Fibroblast of lung (primary cell): ENCODE measurements at places on chromosomes 6 and 20.

DNA sequence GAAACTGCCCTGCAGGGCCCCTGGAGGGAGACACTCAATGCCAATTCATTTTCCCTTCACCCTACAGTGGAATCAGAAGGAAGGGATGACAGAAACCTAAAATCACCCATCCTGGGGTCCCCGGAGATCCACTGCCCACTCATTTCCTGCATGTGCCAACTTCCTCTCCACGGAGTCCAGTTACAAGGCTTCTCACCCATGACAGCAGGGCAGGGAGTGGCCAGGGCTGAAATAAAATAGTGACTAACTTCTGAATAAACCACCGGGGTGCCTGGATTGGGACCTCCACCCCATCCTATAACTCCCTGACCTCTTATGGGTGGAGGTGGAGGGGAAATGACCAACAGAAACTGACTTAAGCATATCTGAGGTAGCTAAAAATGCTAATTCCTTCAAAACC is 362.3 kb downstream of the MAFB start:
- DNase-seq = no peak

DNA sequence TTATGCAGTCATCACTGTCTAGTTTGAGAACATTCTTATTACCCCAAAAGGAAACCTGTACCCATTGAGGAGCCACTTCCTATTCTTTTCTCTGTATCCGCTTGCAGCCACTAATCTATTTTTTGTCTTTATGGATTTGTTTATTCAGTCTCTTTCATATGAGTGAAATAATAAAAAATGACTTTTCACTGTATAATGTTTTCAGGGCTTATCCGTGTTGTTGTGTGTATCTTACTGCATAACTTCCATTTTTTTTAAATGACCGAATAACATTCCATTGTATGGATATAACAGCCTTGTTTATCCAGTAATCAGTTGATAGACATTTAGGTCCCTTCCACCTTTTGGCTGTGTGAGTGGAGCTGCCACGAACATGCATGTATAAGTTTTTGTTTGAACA is 86.6 kb downstream of the ZFAND3 start:
- no peak for DNase-seq

DNA sequence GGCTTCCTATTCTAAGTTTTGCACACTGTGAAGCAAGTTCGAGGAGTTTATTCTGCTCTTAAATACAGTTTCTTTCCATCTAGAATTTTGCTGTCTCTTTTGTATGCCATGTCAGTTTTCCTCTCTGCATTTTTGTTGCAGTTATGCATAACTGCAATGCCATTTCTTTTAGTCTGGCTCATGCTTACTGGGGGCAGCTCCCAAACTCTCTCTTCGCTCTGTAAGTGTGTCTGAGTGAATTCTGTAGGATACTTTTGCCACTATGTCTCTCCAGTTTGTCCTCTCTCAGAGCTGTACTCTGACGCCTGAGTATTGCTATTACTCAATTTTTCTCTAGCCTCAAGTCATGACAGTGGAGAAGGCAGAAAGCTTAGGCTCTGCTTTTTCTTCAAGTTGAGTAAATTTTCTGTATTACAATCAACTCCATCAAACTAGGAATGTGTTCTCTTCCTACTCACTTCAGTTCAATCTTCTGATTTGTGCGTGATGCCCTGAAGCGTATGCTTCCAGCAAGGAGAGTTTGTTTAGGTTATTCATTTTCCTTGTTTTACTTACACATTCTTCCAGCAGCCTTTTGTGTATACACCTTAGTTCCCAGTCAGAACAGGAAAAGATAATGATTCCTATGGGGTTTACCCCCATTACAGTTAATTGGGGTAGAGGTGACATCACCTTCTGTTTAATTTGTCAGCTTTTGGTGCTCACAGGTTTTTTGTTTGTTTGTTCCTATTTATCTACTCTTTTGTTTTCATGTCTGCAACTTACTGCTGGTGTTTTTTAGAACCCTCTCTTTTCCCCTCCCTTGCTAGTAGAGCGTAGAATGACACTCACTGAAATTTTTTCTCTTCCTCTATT is 430.9 kb downstream of the BCKDHB start:
- DNase-seq = no peak

DNA sequence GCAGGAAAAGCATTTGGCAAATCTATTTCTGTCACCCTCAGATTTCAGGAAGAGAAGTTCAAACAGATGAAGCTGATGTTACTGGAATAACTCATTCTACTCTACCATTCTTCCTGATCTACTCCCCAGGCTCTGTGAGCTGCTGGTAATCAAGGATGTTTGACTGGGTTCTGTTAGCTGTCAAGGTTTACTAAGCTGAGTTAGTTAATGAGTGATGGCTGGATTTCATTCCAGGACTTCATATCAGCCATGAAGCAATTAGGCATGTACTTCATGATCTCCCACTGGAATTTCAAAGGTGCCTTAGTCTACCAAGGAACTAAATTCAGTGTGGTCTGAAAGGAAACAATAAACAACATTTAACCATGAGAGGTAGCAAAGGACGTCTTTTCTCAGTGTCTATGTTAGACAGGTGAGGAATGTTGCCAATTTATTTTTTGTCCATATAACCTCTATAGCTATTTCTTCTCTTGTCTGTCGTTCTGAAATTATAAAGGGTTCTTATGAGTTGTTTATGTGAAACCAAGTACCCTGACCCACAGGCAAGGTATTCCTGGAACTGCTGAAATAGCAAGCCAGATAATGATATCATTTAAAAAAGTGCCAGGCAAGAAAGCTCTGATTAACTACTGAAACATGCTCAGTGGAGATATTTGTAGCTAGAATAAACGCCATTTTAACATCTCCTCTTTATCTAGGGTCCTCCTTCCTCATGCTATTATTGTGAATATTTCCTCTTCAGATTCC is 112.9 kb downstream of the BACH2 start:
- DNase-seq = no peak

DNA sequence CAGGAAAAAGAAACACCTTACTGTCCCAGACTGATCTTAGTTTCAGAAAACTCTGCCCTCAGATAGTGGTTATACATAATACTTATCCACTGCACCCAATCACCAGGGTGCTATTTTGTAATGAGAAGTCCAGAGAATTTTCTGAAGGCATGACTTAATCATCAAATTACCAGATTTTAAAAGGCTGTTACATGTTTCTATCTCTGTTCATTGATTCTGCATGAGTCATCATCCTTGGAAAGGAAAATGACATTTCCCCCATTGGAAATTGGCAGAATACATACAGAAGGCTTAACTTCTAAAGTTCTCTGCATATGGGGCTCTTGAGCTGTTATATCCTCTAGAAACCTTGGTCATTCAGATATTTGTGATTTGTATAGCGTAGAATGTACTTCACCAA is 587.9 kb upstream of the FLRT3 start:
- DNase-seq = peak; percentile 29

DNA sequence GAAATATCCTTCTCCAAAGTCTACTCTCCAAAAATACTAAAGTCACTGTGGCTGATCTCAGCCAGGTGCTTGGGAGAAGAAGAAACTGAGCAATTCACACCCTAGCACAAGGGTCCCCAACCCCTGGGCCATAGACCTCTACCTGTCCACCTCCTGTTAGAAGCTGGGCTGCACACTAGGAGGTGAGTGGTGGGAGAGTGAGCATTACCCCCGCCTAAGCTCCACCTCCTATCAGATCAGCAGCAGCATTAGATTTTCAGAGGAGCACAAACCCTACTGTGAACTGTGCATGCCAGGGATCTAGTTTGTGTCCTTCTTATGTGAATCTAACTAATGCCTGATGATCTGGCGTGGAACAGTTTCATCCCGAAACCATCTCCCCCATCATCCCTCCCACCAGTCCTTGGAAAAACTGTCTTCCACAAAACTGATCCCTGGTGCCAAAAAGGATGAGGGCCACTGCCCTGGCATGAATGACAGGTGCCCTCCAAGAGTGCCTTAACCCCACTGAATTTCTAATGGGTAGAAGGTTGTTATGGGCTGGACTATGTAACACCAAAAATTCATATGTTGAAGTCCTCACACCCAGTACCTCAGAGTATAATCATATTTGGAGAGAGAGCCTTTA is 109.2 kb upstream of the CDYL start:
- DNase-seq = no peak

- no peak for DNase-seq
Observed at GRCh38 chr6:163709693-163710092, 295.2 kb downstream of the QKI start.

DNA sequence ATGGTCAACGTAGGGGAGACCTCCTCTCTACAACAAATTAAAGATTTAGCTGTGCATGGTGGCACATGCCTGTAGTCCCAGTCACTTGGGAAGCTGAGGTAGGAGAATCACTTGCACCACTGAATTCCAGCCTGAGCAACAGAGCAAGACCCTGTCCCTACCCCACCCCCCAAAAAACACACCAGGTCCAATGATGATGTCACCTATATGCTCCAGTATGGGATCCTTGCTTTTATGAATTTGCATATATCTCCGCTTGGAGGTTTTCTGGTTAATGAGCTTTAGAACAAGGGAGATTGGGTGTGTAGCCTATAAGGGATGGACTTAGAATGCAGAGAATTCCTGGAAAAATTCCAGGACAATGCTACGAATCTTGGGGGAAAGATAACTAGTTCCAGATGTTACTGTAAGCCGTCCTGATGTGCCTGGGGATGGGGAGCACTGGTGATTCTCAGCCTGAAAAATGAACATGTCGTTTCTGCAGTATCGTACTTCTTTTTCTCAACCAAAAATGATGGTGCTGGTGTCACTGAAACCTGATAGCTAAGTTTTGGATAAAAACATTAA is 61.1 kb downstream of the ZBTB2 start:
- DNase-seq = peak; percentile 91

- no peak for DNase-seq
Observed at GRCh38 chr6:63543001-63543400, 29.3 kb upstream of the LOC128125822 start.

DNA sequence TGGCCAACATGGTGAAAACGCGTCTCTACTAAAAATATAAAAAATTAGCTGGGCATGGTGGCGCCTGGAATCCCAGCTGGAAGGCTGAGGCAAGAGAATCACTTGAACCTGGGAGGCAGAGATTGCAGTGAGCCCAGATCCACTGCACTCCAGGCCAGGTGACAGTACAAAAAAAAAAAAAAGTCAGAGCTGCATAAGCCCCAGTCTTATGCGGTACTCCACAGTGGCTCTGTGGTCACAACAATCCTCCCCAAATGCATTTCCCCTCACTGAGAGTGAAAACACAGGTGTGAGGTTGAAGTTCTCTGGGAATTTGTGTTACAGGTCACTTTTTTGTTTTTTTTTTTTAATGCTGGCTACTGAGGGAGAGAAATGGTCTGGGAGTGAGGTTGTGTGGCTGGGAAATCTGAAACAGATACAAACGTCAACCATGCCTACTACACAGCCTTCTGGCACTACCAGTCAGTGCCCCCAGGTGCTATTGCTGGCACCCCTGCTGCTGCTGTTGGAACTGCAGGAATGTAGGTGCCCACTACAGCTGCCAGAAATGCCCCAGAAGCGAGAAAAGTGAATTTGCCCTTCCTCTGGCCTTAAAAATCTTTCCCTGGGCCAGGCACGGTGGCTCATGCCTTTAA is 5.7 kb downstream of the MRPS26 start:
- DNase-seq = no peak

- DNase-seq = no peak
Observed at GRCh38 chr20:38383147-38383546, 36.9 kb downstream of the LBP start.

DNA sequence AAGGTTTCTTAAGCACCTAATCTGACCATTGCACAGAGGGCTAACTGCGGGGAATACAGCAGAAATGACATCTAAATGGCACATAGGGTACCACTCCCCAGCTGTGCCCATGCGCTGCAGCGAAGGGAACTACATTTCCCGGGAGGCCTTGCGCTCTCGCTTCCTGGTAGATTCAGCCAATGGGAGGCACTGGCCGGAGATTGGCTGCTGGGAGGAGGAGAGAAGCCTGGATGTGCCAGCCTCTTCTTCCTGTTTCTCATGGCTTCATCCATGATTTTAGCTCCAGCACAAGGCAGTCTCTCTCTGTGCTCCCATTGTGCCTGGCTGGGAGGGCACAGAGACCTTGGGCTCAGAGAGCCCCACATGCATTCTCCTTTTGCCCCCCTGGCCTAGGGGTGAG is 101.7 kb upstream of the FOXA2 start:
- DNase-seq = peak; percentile 61

DNA sequence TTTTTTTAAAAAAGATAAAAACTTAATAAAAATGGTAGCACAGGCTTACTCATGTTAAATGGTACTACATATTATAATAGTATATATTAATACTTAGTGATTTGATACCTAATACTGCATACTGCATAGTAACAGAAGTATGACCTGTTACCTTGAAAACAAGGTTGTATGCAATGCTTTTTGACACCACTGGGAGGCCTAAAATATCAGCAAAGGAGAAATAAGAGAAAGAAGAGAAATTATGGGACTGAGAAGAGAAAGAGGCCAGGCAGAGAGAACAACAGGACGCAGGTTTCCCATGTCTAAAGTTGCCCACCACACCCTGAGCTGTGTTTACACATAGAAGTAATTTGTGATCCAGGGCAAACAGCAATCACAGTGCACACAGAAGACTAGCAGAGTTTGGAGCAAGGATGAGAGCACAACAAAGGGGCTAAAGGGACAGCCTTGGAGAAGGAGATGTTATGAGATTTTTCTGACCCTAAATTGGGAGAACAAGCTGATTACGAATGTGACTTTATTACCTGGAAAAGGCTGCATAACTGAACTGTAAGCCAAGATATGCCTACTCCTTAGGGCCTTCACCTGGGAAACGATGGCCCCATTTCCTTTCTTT is 73.2 kb downstream of the ROS1 start:
- DNase-seq = peak; percentile 27

DNA sequence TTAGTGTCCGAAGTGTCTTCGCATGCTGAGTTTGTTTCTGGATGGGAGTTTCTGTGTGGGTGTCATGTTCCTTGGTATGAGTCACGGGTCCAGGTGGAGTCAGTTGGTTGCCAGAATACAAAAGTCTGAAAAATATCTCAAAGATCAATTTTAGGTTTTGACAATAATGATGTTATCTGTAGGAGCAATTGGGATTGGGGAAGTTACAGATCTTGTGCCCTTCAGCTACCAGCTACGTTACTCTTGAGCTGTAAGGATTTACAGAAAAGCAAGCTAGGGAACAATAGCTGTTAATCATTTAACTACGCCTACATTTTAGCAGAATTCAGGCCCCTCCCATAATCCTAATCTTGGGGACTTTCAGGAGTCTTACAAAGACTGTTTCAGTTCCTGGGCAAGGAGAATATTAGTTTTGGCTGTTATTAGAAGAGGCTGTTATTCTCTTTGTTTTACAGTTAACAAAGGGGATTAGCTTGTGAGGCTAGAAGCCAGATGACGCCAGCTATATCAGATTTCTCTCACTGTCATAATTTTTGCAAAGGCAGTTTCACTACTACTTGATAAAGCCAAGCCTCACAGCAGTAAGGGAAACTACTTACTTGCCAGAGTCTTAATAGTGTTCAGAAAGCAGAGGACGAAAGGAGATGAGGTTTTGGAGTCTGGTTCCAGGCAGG is 15.4 kb upstream of the SLC22A16 start:
- DNase-seq = peak; percentile 62

- DNase-seq = peak; percentile 99
Observed at GRCh38 chr6:131755597-131755996, 44.8 kb upstream of the CTAGE9 start.
